Activated CD4-positive, alpha-beta memory T cell treated with anti-CD3 and anti-CD28 coated beads for 36 hours (primary cell): ENCODE measurements at places on chromosomes 3 and 15. TPM values are rescaled to one million over a fixed set of nuclear protein-coding genes. Genes with fewer than 3 reads are reported as not detected.

DNA sequence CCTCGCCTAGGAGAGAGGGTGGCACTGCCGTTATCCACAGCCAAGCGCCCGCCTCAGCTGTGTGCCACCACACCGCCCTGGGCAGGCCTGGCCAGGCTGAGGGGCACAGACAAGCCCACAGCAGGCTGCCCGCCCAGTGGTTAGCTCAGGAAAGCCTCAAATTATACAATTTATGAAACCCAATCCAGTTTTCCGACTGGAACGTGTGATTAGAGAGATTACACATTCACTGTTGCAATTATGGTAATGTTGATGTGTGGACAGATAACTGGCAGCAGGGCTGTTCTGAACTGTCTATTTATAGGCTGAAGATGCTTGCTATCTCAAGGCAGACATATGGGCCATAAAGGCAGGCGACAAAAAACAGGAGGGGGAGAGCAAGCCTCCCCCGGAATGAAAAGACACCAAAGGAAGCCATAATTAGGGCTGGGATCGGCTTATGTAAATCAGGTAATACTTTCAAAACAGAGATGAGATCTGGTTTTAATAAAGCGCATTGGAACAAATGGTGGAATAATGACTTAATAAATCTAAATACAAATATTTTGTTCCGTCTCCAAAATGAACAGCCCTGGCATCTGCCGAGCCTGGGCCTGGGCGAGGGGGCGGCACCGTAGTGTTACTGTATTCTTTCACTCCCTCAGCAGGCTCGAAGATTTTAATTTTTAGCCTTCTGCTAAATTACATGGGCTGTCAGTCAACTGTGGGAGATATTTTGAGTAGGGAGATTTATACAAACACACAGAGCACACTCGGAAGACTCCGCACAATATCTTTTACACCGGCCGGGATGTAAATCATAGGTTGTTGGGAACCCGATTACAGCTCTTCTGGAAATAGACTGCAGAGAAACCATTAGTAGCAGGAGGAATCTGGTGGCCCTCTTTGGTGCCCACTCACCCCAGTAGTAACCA lies 103.1 kb upstream of the TLE3 start:
- no peak overlapping the region for H3K27ac ChIP-seq
- H3K36me3 ChIP-seq = no peaks in the 10 kb centered on the region
- H3K27me3 ChIP-seq = no peaks in the 10 kb centered on the region

DNA sequence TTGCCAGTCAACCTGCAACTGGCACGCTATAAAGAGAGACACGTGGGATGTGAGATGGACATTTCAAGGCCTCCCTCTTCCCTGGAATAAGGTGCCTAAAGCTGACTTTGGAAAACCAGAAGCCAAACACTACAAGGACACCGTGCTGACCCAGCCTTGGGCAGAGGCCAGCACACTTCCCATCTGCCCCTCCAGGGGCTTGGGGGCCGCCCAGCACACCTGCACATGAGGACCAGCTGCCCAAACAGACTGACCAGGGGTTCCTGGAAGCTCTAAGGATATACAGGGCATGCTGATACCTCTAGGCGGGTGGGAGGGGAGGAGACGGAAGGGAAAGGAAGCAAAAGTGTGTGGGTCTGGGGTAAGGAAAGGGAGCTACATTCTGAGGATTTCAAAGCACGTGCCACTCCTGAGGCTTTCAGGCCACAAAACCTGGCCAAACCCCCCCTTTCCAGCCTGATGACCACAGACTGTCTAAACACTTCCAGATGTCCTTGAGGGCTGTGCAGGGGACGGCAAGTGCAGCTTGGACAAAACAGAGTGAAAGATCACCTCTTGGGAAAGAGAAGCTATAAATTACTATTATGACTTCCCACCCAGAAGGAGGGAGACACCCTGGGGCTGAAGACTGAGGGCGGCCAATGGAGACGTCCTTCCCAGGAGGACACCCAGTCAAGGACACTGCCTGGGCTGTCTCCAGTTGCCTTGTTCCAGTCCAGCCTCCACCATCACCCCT lies 57.9 kb downstream of the ADCY5 start:
- no peaks in the 10 kb centered on the region for H3K36me3 ChIP-seq
- H3K27ac ChIP-seq = no peak overlapping the region
- DNase-seq = no peak
- no peaks in the 10 kb centered on the region for H3K4me1 ChIP-seq
- no peak overlapping the region for H3K4me3 ChIP-seq

- peak; percentile 10 for DNase-seq
- no peaks in the 10 kb centered on the region for H3K36me3 ChIP-seq
- H3K4me3 ChIP-seq = peak overlapping the region; percentile 84
- H3K27me3 ChIP-seq = no peaks in the 10 kb centered on the region
- H3K4me1 ChIP-seq = peaks cover 48% of the 10 kb centered on the region
Observed at GRCh38 chr3:141797819-141798447, 34.7 kb downstream of the GRK7 start.

DNA sequence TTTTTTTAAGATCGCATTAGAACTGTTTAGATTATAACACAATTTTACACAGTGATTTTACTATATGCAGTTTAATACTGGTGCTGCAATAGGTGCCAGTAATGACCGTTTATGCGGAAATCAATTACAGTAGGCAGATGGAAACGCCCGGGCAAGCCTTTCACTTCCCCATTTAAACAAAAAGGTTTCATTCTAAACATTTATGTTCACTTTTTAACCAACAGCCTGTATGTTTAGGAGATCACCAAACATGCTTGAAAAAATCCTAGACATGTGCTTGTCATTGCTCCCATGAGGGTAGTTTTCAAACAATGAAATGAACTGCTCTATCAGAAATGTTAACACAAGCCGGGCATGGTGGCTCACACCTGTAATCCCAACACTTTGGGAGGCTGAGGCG lies 2.7 kb downstream of the BNIP2 start:
- H3K27ac ChIP-seq = peak overlapping the region; percentile 68
- H3K4me1 ChIP-seq = peaks cover 51% of the 10 kb centered on the region
- DNase-seq = no peak

Gene C3orf38
- total RNA-seq = 25.1 TPM

Gene MED12L
- total RNA-seq = 1.5 TPM

Gene CFAP44
- 2.9 TPM for total RNA-seq

GRCh38 chr3:39707314-39707909 lies 102.0 kb upstream of the MYRIP start:
- no peaks in the 10 kb centered on the region for H3K4me1 ChIP-seq
- no peak overlapping the region for H3K27ac ChIP-seq
- no peaks in the 10 kb centered on the region for H3K36me3 ChIP-seq
- H3K4me3 ChIP-seq = no peak overlapping the region

GRCh38 chr3:159711560-159712333 lies 276.9 kb upstream of the IL12A start:
- H3K4me3 ChIP-seq = no peak overlapping the region
- DNase-seq = no peak
- H3K4me1 ChIP-seq = no peaks in the 10 kb centered on the region
- H3K36me3 ChIP-seq = no peaks in the 10 kb centered on the region
- H3K27me3 ChIP-seq = no peaks in the 10 kb centered on the region

Gene CKMT1A
- total RNA-seq = 0.33 TPM

GRCh38 chr15:79953951-79954444 lies 17.0 kb downstream of the BCL2A1 start:
- H3K4me1 ChIP-seq = peaks cover 30% of the 10 kb centered on the region
- H3K36me3 ChIP-seq = no peaks in the 10 kb centered on the region
- no peaks in the 10 kb centered on the region for H3K27me3 ChIP-seq
- DNase-seq = no peak

Gene ALDH1L1
- total RNA-seq = not detected

Gene TM4SF18
- not detected for total RNA-seq

- H3K27me3 ChIP-seq = peaks cover 72% of the 10 kb centered on the region
- peak; percentile 45 for DNase-seq
- H3K4me1 ChIP-seq = peaks cover 51% of the 10 kb centered on the region
- H3K27ac ChIP-seq = no peak overlapping the region
- H3K4me3 ChIP-seq = peak overlapping the region; percentile 49
- H3K36me3 ChIP-seq = no peaks in the 10 kb centered on the region
Observed at GRCh38 chr15:76337059-76337695, 604 bp downstream of the ISL2 start.

DNA sequence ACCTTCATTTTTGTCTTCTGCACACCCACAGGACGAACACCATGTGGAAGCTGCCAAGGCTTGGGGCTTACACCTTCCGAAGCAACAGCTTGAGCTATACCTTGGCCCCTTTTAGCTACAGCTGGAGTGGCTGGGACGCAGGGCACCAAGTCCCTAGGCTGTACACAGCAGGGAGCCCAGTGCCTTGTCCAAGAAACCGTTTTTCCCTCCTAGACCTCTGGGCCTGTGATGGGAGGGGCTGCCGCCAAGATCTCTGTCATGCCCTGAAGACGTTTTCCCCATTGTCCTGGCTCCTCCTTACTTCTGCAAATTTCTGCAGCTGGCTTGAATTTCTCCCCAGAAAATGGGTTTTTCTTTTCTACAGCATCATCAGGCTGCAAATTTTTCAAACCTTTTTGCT lies 7.8 kb downstream of the CNTN4 start:
- no peak overlapping the region for H3K4me3 ChIP-seq
- H3K4me1 ChIP-seq = no peaks in the 10 kb centered on the region
- no peak overlapping the region for H3K27ac ChIP-seq
- H3K36me3 ChIP-seq = no peaks in the 10 kb centered on the region
- H3K27me3 ChIP-seq = peaks cover 9% of the 10 kb centered on the region

Gene MYNN
- total RNA-seq = 14.0 TPM

GRCh38 chr3:101970905-101971304 lies 121.6 kb downstream of the NFKBIZ start:
- DNase-seq = no peak
- H3K4me1 ChIP-seq = no peaks in the 10 kb centered on the region
- no peak overlapping the region for H3K4me3 ChIP-seq
- no peaks in the 10 kb centered on the region for H3K27me3 ChIP-seq
